ENCODE measurements at places on chromosomes 3 and 15. TPM values are rescaled to one million over a fixed set of nuclear protein-coding genes. Genes with fewer than 3 reads are reported as not detected.

- peak; percentile 93 for DNase-seq
Observed at GRCh38 chr3:120780977-120781376, 38.4 kb downstream of the GTF2E1 start.

GRCh38 chr3:162555761-162556160, 1059.2 kb downstream of the OTOL1 start:
- no peak for DNase-seq

- no peak for DNase-seq
Observed at GRCh38 chr3:166837535-166837934, 542.6 kb downstream of the ZBBX start.

DNA sequence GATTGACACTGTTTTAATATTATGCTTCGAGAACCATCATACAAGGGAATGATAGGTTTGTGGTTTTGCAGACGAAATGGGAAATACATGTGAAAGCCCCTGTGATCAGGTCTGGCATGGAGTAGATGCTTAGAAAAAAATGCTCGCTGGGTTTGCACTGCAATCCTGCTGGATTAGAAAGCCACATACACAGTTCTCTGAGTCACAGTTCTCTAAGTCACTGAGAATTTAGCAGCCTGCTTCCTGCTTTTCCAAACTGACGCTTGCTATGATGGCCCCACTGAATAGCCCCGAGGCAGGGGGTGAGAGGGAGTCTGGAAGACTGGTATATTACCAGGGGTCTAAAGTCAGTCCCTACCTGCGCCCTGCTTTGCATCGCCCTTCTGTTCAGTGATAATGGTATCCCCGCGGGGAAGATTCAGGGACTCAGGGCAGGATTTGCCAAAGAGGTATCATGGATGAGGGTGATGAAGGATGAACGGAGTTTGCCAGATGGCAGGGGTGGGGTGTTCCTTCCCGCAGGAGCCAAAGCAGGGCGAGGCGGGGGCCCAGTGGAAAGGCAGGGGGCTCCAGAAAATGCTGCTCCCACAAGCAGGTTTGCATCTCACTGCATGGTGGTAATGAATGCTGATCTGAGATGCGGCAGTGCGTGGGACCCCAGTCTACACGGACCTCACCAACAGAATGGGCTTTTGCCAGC, 82.3 kb downstream of the IQSEC1 start:
- no peak for DNase-seq

DNA sequence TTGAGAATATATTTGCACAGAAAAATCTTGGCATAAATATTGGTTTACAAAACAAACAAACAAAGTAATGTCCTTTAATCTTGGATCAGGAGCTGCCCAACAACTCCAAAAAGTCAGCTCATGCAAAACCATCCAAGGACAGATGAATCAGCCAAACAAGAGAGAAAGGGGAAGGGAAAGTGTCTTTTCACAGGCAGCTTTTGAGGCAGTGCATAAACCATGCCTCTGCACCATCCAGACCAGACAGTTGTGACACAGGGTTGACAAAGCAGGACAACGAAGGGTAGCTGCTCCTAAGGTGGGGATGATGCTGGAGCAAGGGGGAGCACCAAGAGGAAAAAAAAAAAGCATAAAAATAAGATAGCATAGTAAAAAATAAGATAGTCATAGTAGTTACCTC, 8.7 kb downstream of the CD86 start:
- DNase-seq: no peak

GRCh38 chr3:170487031-170487430, 68.4 kb downstream of the CLDN11 start:
- no peak for DNase-seq

- peak; percentile 8 for DNase-seq
Observed at GRCh38 chr3:183824761-183825455, 469 bp downstream of the MAP6D1 start.

- peak; percentile 26 for DNase-seq
Observed at GRCh38 chr3:112681822-112682325, 40.9 kb upstream of the CCDC80 start.

Gene CEMIP
- total RNA-seq: 0.26 TPM

Data from dermis microvascular lymphatic vessel endothelial cell (primary cell).